ENCODE measurements at places on chromosomes 5 and 9. TPM values are rescaled to one million over a fixed set of nuclear protein-coding genes. Genes with fewer than 3 reads are reported as not detected.

- peaks cover 26% of the 10 kb centered on the region for H3K36me3 ChIP-seq
- H3K27ac ChIP-seq = no peak overlapping the region
- H3K4me1 ChIP-seq = peaks cover 17% of the 10 kb centered on the region
- H3K4me3 ChIP-seq = no peak overlapping the region
These were observed 76.7 kb downstream of the GRAMD2B start for GRCh38 chr5:126499853-126500342.

GRCh38 chr9:114446036-114446435 is 58.3 kb upstream of the AKNA start:
- peak overlapping the region; percentile 58 for H3K27ac ChIP-seq
- no peaks in the 10 kb centered on the region for H3K27me3 ChIP-seq
- H3K4me3 ChIP-seq = no peak overlapping the region
- peak; percentile 78 for DNase-seq
- no peaks in the 10 kb centered on the region for H3K36me3 ChIP-seq

DNA sequence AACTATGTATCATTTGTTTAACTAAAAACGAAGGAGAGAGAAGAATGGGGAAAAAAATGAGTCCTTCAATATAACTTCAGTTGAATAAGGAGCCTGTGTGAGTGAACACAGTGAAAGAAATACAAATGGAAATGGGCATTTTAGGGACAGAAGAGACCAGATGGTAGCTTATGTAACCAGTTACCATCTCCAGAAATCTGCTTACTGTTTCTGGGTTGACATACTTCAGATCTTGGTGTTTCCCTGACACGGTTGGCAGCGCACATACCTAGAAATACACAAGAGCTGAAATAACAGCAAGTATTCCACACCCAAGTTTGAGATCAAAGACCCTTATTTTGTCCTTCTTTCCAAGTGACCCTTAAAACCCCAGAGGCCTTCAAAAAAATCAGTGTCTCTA is 14.9 kb upstream of the GFRA3 start:
- H3K4me3 ChIP-seq = no peak overlapping the region
- H3K36me3 ChIP-seq = no peaks in the 10 kb centered on the region
- H3K27me3 ChIP-seq = no peaks in the 10 kb centered on the region

DNA sequence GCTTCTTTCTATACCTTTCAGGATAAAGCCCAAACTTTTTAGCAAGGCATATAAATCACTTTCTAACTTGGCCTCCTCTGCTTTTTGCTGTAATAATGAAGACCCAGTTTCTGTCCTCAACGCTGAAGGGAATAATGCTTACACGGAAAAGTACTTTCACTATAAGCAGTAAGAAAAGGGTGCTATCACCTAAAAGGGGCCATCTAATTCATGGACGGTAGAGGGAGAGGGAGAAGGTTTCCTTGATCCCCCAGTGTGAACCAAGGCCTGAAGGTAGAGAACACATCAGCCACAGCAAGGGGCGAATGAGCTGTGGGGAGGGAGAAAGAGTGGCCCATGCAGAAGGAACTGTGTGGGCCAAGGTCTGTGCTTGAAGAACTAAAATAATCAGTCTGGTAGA is 417.7 kb upstream of the CLINT1 start:
- DNase-seq = no peak
- no peaks in the 10 kb centered on the region for H3K36me3 ChIP-seq
- H3K4me1 ChIP-seq = no peaks in the 10 kb centered on the region

DNA sequence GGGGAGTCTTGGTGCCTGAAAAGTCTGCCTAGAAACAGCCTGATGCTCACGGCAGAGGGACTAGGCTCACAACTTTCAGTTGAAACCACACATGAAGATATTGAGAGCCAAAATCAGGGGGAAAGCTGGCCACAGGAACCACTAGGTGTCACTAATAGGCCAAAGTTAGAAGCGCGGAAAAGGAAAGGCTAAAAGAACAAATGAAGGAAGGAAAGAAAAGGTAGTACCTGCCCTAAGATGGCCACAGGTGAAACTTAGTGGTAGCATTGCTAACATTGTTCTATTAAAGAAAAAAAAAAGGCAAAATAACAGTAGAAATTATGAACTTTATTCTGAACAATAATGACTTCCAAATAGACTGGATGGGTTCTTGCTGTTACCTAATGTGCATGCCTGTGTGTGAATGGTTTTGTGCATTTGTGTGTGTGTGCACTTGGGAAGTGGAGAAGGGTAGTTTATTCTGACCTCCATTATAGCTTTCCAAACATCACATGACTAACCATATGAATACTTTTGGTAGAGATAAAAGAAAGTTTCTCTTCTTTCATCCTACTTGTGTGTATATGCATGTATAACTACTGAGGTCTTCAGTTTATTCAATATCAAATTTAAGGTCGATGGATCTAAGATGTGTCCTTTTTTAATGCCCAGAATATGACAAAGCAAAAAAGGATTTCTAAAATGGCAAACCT is 2.1 kb upstream of the RFESD start:
- H3K4me1 ChIP-seq = peaks cover 5% of the 10 kb centered on the region
- H3K36me3 ChIP-seq = no peaks in the 10 kb centered on the region
- no peak overlapping the region for H3K27ac ChIP-seq
- DNase-seq = peak; percentile 74

GRCh38 chr5:73619606-73620333 is 6.2 kb upstream of the ARHGEF28 start:
- H3K27ac ChIP-seq = no peak overlapping the region
- no peak overlapping the region for H3K4me3 ChIP-seq
- H3K27me3 ChIP-seq = no peaks in the 10 kb centered on the region
- H3K36me3 ChIP-seq = no peaks in the 10 kb centered on the region
- no peak for DNase-seq

- no peak overlapping the region for H3K4me3 ChIP-seq
- peaks cover 44% of the 10 kb centered on the region for H3K4me1 ChIP-seq
- H3K27me3 ChIP-seq = no peaks in the 10 kb centered on the region
- H3K36me3 ChIP-seq = no peaks in the 10 kb centered on the region
These were observed 43.6 kb upstream of the TNFSF15 start for GRCh38 chr9:114849450-114849849.

- no peaks in the 10 kb centered on the region for H3K36me3 ChIP-seq
- no peak for DNase-seq
- no peak overlapping the region for H3K27ac ChIP-seq
- no peaks in the 10 kb centered on the region for H3K27me3 ChIP-seq
- H3K4me1 ChIP-seq = no peaks in the 10 kb centered on the region
These were observed 582.4 kb upstream of the C9orf72 start for GRCh38 chr9:28155671-28156070.

The OR13C9 gene
- polyA plus RNA-seq = not detected

The TTLL11 gene
- polyA plus RNA-seq = 5.1 TPM

The WHRN gene
- polyA plus RNA-seq = 1.5 TPM

The SFXN1 gene
- 51.9 TPM for polyA plus RNA-seq

Data from GM23248 (cell line).